ENCODE measurements at places on chromosomes 6 and 20.
A peak's percentile ranks its signal among the peaks of the same experiment; 100 is the strongest.

- no peak for DNase-seq
Measured at GRCh38 chr20:49796600-49797343, 15.9 kb upstream of the SLC9A8 start.

DNA sequence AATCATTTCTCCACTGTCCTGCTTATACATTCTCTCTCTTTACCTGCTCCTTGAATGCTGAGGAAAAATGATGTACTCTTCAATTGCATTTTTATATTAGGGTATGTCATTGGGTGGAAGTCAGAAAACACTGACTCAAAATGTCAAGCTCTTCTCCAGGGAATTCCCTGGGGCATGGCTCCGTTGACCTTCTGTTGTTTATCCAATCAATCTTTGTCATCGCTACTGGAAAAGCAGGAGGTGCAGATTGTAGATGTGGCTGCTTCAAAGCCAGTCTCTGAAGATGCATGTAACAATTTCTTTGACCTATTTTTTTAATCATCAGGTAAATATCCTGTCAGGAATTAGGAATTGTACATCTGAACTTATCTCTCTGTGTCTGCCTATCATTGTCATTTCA, 63.9 kb upstream of the TENT5A start:
- DNase-seq, result no peak

DNA sequence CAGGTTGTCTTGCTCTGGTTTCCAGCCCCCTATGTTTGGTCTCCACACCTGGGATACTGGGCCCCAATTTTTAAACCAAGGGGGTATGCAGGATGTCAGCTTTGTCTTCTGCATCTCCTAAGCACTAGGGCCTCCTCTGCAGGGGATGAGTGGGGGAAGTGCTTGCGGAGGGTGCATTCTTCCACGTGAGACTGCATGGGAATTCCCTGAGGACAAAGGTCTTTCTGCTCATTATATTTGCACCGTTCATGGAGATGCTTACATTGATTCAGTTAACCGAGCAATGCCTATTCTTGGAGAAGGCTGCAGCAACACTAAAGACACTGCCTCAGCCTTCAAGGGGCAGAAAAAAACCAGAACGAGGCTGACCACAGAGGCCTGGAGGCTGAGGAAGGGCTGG, 45.4 kb downstream of the RAB44 start:
- DNase-seq, result no peak

- peak; percentile 37 for DNase-seq
Measured at GRCh38 chr6:32840604-32841246, 2.2 kb upstream of the TAP2 start.

Measured in stimulated activated CD4-positive, alpha-beta T cell treated with anti-CD3 and anti-CD28 coated beads, Interleukin-1b, Interleukin-23, amount 100 ng/mL, for 48 hours (primary cell).